ENCODE measurements at places on chromosomes 3 and 15.

DNA sequence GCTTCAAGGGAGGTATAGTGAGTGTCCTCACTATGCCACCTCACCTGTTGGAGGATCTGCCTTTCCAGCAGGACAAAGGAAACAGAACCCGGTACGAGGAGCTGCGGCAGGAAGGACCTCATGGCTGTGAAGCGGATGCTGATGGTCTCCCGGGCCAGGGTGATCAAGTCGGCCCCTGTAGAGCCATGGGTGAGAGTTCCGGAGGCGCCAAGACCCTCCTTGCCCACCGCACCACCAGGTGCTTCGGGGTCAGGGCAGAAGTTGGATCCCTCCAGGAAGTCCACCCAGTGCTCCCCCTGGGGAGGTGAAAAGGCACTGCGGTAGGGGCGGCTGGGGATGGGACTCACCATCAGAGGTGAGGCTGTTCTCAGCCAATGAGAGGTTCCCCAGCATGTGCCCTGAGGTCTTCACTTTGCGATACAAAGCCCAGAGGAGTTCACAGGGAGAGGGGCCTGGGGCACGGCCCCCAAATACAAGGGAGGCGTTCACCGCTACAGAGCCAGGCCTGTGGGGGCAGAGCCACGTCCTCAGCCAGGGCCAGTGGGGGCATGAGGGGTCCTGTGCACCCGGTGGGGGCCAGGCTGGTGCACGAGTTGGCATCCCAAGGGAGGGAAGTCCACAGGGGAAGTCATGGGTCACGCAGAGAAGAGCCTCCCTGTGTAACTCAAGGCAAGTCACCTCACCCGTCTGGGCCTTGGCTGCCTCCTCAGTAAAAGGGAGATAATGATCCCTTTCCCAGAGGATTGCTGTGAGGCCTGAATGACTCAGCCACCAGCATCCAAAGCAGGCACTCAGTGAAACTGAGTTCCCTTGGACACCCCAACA is 27.7 kb downstream of the C15orf39 start:
- no peak for DNase-seq

- no peak for DNase-seq
Observed at GRCh38 chr15:38053205-38053604, 118.8 kb downstream of the TMCO5A start.

DNA sequence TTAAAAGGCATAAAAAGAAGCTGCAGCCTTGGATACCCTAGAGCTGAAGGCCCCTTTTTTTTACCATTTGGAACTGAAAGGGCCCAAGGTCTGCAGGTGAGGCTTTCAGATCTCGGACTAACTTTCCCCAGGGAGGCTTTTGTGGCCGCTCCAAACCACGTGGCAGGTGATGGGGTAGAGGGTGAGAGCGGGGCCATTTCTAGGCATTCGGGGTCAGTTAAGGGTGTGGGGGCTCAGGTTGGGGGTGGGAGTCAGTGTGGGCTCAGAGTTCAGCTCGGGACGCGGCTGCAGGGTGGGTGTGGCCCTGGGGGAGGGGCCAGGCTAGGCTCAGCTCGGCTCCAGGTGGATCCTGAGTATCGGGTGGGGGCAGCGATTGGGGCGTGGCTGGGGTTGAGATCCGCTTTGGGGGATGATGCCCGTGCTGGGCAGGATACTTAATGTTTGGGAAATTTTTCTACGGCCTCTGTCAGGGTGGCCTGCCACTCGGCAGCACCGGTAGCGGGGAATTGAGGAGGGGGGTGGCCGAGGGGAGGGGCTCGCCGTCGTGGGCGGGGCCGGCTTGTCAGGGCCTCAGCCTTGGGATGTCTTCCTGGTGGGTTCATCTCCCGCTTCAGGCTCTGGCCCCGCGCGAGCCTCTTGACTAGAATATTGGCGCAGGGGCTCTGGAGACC is 2.5 kb downstream of the KLF13 start:
- DNase-seq, result no peak

DNA sequence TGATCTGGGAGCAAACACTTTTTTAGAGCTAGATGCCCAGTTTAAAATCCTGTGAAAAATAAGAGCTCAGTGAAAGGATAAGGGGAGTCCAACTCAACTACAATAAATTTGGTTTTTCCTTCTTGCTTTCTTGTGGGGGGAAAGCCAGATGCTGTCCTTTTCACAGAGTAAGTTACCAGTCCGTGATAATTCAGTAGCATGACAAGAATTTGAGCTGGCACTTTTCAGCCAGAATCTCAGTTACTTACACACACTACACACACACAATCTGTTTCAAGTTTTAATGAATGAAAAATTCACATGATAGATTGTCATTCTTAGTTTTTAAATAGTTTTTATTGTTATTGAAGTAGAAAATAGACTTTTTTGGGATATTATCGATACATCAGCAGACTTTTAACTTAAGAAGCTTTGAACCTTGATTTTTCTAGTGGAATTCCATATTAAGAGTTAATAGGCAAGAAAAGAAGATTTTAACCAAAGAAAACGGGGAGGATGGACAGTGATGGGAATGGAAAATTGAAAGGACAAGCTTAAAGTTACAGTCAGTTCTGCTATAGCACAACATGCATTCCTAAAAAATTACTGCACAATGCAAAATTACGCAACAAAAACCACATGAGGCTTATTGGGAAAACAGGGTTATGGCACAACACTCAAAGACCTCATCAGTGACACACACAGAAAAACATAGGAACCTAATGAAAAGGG is 47.0 kb downstream of the PSMD6 start:
- no peak for DNase-seq

DNA sequence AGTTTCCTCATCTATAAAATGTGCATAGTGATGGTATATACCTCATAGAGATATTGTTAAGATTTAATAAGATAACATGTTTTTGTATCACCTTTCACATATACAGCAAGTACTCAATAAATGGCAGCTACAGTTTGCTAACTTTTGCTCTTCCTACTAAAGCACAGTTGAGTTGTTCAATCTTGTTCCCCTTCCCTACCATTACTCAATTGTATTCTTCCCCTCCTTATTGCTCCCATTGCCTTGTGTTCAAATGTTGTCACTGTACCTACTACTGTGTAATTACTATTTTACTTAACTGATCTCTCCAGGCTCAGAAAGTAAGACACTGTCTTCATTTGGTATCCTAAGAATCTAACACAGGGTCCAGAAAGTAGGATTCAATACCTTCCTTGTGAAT is 5.5 kb downstream of the CD47 start:
- DNase-seq, result no peak

DNA sequence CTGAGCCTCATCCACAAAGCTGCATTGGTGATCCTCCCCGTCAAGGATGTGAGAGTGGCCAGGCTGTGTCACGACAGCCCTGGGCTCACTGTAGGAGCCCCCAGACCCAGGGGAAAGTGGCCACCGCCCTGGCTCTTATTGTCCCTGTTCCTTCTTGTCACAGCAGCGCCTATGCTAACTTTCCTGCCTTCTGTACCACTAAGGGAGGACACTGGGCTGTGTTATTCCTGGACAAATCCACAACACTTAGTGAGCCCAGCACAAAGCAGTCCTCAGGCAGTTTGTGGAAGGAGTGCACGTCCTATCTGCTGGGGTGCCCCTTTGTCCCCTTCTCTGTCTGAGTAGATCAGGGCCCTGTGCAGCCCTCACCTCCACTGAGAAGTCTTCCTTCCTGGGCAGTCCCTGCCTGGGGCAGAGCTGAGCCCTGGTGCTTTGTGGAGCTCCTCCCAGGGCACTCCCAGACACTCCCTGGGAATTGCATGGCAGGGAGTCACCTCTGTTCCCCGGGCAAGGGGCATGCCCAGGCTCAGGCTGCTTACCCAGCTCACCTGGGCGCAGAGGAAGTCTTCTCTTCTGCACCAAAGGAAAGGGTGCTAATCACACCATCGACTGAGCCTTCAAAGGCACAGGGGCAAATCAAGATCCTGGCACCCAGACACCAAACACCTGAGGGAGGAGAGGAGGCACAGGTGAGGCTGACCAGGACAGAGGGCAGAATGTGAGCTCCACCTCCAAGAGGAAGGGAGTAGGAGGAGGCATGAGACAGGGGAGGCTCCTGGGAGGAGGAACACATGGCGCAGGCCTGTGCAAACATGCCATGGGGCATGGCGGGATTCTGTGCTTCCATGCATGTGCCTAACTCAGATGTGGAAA is 138.7 kb downstream of the KLF13 start:
- DNase-seq, result no peak

GRCh38 chr15:51924156-51925068 is 47.2 kb downstream of the LEO1 start:
- no peak for DNase-seq

DNA sequence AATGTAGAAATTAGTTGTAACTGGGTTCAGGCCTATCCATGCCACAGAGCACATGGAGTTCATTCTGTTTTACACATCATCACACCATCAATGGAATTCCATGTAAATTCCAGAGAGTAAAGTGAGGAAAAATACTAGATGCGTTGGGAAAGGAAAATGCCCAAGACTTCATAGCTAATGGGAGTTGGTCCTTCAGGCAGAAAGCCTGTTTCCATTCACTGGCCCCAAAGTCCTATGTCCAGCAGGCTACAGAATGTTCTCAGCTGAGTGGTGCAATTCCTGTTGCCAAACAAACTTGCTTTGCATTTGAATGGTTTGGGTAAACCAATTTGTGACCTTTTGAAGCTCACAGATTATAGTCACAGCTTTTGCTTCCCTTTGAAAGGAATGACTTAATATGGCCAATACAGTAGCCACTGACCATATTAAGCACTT is 164.6 kb upstream of the PFN2 start:
- no peak for DNase-seq

DNA sequence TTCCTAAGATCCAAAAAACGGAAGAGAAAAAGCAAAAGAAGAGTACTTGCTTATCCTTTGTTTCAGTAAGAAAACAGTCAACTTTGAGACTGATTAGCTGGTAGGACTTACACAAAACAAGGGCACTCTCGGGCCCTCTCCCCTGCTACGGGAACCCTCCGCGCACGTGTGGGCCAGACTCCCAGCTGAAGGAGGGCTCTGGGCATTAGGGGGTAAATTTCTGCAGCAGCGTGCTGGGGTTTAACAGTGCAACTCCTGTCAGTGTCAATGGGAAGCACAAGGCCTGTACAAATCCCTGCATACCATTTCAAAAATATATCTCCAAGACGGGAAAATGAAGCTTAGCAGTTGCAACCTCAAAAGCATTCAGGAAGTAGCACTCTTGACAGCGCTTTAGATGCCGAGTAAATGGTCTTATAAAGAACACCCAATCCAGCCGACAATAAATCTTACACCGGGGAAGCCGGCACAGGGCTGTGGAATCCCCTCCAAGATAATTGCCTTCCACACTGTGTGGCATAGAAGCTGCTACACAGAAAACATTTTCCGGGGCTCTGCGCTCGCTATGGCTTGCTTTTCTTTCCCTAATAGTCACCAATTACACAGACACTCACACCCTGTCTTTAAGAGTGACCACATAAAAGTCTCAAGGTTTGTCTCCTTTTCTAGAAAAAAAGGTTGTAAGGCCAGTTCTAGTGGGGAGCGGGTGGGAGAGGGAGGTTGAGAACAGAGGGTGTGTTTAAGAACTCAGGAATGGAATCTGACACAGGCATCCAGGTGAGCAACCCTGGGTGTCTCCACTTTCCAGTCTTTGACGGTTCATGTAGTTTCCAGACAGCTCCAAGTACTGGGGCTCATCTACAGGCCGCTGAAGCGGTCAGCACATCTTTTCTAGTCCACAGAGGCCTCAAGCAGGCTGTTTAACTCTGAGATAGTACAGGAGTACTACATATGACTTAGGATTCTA is 512.7 kb downstream of the FOXP1 start:
- no peak for DNase-seq

- DNase-seq, result no peak
Observed at GRCh38 chr3:122305818-122306621, 19.0 kb upstream of the CSTA start.

GRCh38 chr15:66715720-66716655 is 14.0 kb downstream of the SMAD6 start:
- DNase-seq, result no peak

- no peak for DNase-seq
Observed at GRCh38 chr3:148903022-148903442, 37.9 kb downstream of the CPA3 start.

DNA sequence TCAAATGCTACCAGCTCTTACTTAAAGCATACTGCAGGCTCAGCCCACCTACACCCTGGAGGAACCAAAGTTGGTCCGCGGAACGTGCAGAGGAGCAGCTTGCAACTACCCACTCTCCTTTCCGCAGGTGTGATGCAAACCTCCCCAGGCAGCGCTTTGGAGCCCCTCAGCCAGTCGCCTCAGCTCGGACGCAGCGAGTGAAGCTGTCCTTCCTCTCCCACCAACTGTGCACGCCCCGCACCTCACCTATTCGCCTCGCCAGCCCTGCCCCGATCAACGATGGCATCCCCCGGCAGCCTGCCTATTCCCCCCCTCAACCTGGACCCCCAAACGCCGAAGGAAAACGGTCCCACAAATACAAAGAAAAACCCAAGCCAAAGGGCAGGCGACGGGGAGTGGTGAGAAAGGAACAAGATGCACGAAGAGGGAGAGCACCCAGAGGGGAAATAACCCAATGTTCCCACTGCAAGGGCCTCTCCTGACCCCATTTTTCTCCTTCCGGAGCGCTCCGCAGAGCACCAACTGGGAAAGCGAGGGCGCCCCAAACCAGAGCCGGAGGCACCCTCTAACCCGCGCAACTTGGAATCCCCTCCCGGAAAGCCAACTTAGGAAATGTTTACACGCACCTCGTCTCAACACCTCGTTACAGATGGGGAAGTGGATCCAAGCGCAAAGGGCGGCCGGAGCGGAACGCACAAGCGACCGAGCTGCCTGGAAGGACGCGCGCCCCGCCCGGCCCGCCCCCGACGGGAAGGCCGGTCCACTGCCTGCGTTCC is 665 bp downstream of the GLB1 start:
- no peak for DNase-seq

DNA sequence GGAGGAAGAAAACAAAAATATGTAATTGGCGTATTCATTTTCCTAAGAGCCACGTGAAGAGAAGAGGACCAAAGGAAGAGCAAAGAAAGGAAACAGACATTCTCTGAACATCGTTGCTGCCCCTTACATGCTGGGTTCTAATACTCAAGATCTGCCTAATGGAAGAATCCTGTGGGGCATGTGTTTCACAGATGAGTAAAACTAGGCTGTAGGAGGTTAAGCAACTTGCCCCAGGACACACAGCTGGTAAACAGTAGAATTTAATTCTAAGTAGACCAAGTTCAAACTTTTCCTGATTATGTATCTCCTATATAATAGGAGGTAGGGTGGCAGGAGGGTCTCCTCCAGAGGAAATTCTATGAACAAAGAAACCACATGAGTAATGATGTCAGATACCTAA is 106.1 kb upstream of the TNFAIP8L3 start:
- no peak for DNase-seq

GRCh38 chr15:43516801-43517353 is 531 bp upstream of the MAP1A start:
- no peak for DNase-seq

DNA sequence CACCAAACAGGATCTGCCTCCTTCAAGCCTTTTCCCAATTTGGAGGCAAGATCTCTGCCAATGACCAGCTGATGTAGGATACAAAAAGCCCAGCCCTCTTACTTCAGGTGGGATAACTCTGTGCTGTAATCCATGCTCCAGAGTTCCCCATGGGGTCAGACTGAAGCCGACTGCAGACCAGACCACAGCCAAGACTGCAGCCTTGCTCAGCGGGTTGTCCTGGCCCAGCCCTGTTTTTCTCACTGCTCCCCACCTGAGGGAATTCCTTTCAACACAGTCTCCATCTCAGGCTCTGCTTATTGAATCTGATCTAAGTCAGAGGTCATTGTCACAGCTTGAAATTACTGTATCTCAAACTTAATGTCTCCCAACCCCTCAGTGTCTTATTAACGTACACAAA is 207.0 kb downstream of the MYRIP start:
- no peak for DNase-seq

All from SIG-M5 (cell line).